ENCODE measurements at places on chromosomes 16 and 17.

DNA sequence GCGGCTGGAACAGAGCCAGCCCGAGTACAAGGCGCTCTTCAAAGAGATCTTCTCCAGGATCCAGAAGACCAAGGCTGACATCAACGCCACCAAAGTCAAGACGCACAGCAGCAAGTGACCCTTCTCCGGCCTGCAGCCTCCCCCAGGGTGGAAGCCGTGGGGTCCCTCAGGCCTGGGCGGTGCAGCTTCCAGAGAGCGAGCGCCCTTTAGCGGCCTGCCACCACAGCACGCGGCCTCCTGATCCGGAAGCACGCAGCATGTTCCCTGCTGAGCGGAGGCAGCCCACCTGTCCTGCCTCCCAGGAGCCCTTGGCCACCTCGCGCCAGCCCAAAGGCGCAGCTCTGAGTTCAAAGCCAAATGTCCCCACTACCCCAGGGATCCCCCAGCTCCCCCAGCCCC lies 8.5 kb upstream of the MRPL58 start:
- no peak for DNase-seq

DNA sequence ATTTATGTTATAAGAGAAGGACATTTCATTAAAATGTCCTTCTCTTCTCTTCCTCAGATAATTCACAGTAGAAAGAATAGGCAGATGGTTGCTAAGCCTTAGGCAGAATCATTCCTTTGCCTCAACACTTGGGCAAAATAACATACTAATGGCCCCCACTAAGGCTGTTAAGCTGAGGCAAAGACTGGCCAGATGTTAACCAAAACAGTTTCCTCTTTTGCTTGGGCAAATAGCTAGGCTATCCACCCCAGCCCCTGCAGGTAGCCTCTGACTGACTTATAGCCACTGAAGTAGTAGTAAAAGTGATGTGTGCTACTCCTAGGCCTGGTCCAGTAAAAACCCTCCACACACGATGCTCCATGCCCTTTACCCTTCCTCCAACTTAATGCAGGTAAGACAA lies 55.2 kb downstream of the SPAG9 start:
- no peak for DNase-seq

DNA sequence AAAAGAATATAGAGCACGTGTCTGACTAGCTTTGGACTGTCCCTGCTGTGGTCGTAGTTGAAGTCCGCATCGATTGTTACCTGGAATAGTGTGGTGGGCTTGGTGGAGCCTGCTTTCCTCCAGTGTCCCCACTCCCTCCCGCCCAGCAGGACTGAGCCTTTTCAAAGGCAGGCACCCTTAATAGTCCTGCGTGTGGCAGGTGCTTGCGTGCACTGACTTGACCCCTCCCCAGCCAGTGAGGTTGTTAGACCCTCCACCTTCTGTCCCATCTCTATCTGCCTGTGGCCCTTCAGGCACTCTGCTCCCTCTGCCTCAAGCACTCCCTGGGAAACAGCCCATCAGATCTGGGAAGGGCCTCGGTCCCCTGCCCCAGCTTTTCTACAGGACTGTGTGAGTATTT lies 36.6 kb downstream of the TMEM11 start:
- DNase-seq: no peak

DNA sequence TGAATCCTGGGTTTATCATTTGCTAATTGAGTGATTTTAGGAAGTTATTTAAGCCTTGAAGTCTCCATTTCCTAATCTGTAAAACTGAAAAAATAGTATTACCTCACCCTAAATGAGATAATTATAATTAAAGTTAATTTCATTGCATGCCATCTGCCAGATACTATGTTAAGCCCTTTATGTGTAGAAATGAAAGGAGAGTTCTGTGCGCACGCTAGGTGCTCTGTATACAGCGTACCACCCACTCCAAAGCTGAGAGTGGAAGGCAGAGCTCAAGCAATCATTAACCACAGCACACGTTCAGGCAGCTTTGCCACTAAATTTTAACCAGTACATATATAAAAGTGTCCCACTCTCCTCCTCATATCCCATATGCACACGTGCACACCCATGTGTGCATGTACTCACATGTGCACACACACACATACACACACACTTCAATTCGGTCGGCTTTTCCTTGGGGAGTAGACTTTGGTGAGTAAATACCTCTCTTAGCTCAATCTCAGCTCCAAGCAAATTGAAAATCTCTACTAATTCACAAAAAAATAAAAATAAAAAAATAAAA lies 204.8 kb downstream of the GRIN2A start:
- no peak for DNase-seq

DNA sequence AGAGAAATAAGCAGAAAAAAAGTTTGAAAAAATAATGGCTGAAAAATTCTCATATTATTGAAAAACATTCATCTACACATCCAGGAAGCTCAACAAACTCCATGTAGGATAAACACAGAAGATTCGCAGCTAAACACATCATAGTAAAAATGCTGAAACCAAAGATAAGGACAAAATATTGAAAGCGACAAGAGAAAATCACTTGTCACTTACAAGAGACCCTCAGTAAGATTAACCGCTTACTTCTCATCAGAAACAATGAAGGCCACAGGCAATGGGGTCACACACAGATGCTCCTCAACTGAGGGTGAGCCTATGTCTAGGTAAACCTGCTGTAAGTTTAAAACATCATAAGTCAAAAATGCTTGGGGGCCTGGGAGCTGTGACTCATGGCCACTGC lies 38.1 kb upstream of the METRNL start:
- no peak for DNase-seq

- no peak for DNase-seq
Observed at GRCh38 chr17:41627316-41628072, 3.1 kb upstream of the KRT17 start.

DNA sequence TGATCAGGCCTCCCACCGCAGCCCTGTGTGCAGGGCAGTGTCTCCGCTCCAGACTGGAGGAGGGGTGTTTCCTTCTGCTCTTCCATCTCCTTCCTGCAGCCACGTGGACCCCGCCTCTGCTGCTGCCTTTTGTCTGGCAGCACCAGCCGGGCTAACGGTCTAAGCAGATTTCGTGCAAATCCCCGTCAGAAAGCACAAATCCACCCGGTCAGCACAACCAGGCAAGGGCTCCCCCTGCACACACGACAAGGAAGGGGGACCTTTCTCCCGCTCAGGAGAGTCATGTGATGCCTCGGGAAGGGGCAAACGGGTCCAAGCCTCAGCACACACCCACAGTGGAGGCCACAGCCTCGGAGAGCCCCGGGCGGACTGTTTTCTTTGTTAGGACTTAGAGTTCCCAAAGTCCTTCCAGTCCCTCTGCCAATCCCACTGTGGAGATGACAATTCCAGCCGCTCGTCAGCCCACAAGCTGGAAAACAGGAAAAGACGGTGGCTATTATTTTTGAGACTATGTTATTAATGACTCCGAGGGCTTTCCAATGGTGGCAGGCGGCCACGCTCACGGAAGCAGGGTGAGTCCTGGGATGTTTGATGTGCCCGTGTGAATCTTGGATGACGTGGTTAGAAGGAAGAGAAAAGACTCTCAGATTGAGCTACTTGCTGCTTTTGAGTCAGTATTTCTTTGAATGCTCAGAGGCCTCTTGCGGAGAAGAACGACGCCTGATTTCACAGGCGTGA lies 22.5 kb upstream of the MEAK7 start:
- no peak for DNase-seq

- no peak for DNase-seq
Observed at GRCh38 chr17:17059301-17059890, 17.1 kb downstream of the MPRIP start.

- DNase-seq: no peak
Observed at GRCh38 chr16:14187517-14188338, 116.6 kb downstream of the MRTFB start.

DNA sequence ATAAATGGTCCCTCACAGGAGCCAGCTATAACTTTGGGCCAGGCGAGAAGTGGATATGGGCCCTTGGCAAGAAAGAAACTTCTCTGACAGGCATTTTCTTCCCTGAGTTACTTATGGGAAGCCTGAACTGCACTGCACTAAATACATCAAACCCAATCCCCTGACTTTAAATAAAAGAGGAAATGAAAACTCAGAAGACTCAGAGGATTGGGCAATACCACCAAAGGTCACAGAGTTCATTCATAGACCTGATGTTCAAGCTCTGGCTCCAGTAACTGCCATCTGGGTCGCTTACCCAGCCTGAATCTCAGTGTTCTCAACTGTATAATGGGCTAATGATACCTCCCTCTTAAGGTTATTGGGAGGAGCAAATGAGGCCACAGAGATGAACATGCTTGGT lies 815 bp downstream of the KRT35 start:
- DNase-seq: no peak

- no peak for DNase-seq
Observed at GRCh38 chr17:73360961-73361761, 49.4 kb upstream of the CDC42EP4 start.

DNA sequence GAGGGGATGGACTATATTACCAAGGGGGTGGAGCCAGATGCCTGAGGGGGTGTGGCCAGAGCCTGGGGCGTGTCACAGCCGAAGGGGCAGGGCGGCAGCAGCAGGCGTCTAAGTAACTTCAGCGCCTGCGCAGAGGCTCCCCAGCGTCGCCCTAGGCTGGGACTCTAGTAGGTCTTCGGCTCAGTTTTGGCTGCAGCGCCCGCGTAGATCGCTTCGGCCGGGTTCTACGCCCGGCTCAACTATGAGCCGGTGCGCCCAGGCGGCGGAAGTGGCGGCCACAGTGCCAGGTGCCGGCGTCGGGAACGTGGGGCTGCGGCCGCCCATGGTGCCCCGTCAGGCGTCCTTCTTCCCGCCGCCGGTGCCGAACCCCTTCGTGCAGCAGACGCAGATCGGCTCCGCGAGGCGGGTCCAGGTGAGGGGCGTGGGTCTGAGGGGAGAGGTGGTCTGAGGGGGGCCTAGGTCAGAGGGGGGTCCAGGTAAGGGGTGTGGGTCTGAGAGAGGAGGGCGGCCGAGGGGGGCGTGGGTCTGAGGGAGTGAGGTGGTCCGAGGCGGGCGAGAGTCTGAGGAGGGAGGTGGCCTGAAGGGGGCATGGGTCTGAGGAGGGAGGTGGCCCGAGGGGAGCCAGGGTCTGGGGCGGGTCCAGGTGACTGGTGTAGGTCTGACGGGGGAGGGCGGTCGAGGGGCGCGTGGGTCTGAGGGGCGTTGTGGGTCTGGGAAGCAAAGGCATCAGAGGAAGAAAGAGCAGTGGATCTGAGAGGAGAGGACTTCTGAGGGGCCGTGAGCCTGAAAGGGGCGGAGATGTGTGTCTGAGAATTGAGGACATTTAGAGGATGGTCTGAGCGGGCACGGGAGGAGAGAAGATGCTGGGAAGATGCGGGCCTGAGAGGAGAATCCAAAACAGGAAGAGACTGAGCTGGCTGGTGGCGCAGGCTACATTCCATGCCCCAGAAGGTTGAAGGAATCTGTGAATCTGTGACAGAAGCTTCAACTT lies at the start of gene LPCAT2:
LPCAT2 (plus strand) TSS at position 132 of the 991 bp plus-strand sequence; CDS start at position 242, 110 bp downstream.
- DNase-seq: peak; percentile 92

DNA sequence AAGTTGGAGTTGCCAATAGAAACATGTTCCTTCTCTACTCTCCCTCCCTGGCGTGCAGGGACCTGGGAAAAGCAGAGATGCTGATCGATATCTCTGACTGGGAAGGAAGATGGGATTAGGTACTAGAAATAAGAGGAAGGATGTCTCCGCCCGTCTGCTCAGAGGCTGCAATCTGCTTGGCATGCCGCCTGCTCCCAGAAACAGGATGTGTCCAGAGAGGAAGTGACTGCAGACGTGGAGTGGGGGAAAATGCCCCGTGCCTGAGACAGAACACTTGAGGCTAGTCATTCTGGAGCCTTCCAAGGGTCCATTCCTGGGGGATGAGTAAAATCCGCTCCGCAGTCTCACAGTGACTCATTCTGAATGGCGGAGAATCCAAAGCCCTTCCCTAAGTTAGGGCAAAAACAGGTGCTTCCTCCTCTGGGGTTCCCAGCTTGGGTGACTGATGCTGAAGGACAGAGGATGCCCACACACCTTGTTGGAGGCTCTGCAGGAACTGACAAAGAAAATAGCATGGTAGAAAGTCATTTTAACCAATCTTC lies 45.0 kb upstream of the SMURF2 start:
- peak; percentile 95 for DNase-seq

DNA sequence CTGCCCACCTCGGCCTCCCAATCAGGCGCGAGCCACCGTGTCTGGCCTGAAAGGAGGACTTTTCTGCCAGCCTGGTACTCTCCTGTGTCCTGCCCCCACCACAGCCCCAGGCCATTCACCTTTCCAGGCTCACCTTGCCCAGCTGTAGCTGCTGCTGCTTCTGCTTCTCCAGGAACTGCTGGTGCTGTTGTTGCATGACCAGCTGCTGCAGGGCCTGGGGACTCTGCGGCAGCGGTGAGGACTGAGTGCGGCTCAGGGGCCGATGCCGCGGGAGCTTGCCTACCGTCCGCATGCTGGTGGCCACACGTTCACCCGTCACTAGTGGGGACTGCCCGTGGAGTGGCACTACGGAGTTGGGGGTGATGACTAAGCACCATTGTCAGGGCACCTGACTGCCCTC lies 17.7 kb downstream of the G6PC3 start:
- no peak for DNase-seq

DNA sequence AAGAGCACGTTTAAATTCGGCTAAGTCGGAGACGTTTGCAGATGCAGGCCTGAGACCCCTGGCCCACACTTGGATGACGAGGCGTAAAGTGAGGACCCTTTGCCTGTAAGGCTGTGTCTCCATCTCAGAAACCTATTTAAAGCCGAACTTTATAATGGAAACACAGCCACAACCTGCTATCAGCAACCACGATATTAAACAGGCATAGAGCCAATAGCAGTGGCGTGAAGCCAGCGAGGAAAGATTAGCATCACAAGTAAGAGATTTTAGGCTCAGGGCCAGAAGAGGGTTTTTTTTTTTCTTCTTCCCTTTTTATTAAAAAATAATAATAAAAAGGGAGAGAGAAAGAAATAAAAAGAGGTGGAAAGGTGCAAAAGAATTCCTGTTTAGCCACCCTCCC lies 111.3 kb upstream of the NOL11 start:
- DNase-seq: no peak

GRCh38 chr17:29821897-29822296 lies 108.1 kb downstream of the SSH2 start:
- DNase-seq: no peak

DNA sequence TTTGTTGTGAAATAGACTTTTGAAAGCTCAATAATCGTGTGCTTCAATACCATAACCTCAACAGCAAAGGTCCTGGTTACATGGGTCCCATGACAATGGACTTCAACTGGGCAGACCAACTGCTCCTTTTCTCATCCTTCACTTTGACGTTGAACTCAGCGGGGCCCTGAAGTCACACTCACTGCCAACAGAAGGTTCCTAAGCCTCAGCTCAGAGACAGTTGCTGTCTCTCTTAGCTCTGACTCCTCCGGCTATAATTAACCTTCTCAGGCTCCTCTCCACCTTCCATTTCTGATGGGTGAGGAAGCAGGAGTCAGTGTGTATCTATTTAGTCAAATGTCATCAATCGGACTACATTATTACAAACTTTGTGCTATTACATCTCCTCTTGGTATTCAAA lies 23.8 kb downstream of the MPP3 start:
- DNase-seq: no peak

DNA sequence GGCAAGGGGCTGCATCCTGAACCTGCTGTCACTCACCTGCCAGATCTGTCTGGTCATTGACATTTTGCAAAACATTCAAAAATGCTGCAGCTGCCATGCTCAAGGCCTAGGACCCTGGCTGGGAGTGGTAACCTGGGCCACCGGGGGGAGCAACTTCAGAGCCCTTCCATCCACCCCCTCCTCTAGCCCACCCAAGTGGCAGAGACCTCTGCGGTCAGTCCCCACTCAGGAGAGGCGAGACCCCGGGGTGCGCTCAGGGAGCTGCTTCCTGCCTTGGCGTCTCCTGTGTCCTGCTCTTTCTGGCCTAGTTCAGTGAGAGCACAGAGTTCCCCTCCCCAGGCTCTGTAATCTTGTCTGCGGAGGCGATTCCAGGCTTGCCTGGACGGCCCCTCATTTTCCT lies 108.8 kb downstream of the CCDC182 start:
- DNase-seq: no peak

Measured in hepatic stellate cell (primary cell).